ENCODE measurements at places on chromosomes 1 and 21.

GRCh38 chr1:36881068-36881405, 153.3 kb downstream of the GRIK3 start:
- no peak for DNase-seq

DNA sequence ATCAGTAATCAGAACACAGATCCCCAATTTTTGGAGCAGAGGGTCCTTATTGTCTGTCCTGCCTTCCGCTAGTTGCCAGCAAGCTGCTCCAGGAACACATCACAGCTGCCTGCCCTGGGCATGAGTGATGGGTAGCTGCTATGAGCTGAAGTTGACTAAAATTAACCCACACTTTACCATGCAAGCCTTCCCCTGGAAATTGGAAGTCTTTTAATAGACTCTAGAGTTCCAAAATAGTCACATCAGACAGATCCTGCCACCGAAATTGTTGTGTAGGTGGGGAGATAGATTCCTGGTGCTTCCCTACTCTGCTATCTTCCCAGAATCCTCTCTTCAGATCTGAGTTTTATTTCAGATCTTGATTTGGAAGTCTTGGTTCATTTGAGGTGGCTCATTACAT, 63.1 kb upstream of the GCLM start:
- no peak for DNase-seq

DNA sequence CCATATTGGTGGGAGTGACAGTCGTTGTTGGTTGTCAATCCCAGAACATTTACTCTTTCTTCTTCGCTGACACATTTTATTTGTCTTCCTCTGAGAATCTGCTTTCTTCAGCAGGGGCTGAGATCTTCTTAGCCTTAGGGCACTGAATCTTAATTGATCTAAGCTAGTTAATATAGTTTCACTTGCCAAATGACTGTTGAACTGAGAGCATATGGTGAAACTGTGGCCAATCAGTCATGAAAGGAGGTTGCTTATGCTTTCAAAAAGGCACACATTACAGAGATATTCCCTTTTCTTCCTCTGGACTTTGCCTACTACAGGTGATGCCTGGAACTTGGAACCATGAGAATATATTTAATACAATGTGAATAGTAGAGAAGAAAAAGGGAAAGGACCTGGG, 60.0 kb upstream of the KIAA0040 start:
- no peak for DNase-seq

- no peak for DNase-seq
Measured at GRCh38 chr1:147837129-147837963, 65.2 kb upstream of the GJA8 start.

GRCh38 chr1:233229288-233229687, 66.2 kb downstream of the PCNX2 start:
- no peak for DNase-seq

GRCh38 chr1:51738681-51739080, 121.8 kb downstream of the OSBPL9 start:
- no peak for DNase-seq

DNA sequence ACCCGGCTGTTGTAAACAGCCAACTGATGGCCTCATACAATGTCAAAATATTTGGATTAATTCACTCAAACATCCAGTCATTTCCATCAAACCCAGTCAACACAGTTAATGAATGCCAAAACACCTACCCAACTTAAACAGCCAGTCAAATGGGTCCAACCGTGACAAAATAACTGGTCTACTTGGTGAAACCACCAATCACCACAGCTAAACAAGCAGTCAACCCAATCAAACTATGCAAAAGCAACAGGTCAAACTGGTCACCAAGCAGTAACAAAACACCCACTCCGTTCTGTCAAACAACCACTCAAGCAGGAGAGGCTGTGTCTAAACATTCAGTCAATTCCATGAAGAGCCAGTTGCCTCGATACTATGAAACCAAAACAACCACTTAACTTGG, 119.2 kb downstream of the FOXD2 start:
- no peak for DNase-seq

- no peak for DNase-seq
Measured at GRCh38 chr1:234871039-234871709, 257.5 kb downstream of the TOMM20 start.

DNA sequence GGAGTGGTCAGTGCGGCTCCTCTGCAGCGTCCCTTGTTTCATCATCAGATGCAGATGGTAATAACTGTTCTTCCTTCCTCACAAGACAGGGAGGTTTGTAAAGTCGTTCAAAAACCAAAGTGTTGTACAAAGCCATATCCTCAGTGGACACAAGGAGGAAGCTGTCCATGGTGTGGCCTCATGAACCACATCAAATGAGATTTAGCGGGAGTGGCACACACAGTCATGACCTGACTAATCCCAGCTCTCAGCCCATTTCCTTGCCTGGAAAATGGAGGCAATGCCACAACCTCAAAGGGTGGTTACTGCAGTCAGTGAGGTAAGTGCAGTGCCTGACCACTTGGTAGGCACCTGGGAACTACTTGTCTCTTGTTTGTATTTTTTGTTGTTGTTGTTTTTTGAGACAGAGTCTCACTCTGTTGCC, 13.4 kb downstream of the ENTREP3 start:
- no peak for DNase-seq

DNA sequence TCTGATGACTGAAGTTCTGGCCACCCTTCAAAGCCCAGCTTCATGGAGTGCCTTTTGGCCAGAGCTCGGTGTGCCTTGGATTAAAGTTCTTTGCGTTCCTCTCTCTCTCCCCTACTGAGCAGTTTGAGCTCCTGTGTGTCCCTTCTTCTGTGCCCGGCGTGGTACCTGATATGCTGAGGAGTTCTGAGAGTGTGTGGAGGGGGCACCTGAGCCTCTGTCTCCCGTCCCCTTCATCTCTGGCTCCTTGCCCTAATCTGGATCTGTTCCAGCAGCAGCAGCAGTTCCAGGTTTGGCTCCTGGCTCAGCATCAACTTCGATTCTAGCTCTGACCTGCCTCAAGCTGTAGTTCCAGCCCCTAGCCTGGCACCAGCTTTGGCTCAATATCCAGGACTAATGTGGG, 25.1 kb upstream of the MYCL start:
- DNase-seq: no peak

GRCh38 chr1:172122381-172122780, 281.1 kb downstream of the DNM3 start:
- no peak for DNase-seq

GRCh38 chr1:109263234-109263596, 13.9 kb downstream of the CELSR2 start:
- no peak for DNase-seq

DNA sequence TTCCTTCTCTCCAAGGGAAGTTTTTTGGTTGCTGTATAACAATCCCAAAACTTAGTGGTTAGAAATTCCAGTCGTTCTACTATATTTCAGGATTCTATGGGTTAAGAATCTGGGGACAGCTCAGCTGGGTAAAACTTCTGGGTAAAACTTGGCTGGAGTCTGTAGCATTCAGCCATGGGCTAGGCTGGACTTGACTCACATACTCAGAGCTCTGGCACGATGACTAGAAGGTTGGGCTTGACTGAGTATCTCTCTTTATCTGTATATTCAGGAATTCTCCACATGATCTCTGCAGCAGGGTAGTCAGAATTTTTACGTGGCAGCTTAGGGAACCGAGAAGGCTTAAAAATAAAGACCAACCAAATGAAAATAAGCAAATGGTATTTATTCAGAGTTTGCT, 28.2 kb upstream of the HRNR start:
- DNase-seq: no peak

GRCh38 chr1:154595621-154596020, 12.4 kb downstream of the ADAR start:
- no peak for DNase-seq

GRCh38 chr1:154998201-154998780, 4.3 kb upstream of the ZBTB7B start:
- no peak for DNase-seq

Measured in posterior cingulate gyrus (tissue), 11 donors.